Heart left ventricle (tissue), 16 donors: ENCODE measurements at places on chromosomes 13 and 19. TPM values are rescaled to one million over a fixed set of nuclear protein-coding genes. Genes with fewer than 3 reads are reported as not detected.

The CABP5 gene
- not detected for total RNA-seq

The PLPPR3 gene
- total RNA-seq = not detected

The RXFP2 gene
- not detected for total RNA-seq

The ZNF431 gene
- 4.6 TPM for total RNA-seq

The CEACAM8 gene
- not detected for total RNA-seq

The CCNE1 gene
- total RNA-seq = 2.5 TPM

The ACP5 gene
- 6.9 TPM for total RNA-seq

The GAPDHS gene
- total RNA-seq = not detected

The ADM5 gene
- not detected for total RNA-seq

The AMH gene
- 0.81 TPM for total RNA-seq

The RAB3A gene
- 31.5 TPM for total RNA-seq

The NLRP13 gene
- total RNA-seq = not detected

The LILRA1 gene
- total RNA-seq = 0.52 TPM

The WDFY2 gene
- total RNA-seq = 6.1 TPM

DNA sequence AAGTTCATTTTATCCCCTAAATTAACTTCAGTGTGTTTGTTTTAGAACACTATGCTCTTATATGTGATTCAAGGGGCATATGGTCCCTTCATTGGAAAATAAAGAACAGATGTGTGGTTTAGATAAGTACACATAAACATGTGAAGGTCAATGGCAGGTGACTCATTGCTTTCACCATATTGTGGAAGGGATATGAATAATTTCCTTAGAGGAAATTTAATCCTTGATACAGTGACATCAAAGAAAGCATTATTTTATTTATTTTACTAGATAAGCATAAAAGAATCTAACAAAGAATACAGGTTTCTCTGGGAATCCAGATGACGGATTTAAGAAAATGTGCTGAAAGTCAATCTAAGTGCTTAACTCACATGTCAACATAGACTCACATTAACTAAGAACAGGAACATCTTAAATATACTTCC, 373.5 kb downstream of the KCTD12 start:
- no peak for DNase-seq

DNA sequence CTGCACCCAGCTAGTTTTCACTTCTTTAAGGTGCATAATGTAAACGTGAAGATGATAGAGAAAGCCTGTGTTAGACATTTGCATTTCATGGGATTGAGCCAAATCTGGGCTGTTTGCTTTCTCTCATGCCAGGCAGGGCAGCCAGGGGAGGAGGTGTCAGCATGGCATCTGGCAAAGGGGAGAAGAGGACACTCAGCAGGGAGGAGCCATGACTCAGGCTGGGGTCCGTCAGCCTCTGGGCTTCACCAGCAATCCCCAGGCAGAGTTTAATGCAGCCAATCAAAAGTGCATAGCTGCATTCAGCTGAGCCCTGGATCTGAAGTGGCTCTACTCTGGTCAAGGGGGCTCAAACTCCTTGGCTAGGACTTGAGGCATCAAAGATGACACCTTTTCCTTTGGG, 23.5 kb downstream of the EBPL start:
- no peak for DNase-seq

GRCh38 chr19:2334986-2335846, 6.7 kb downstream of the SPPL2B start:
- DNase-seq = no peak

GRCh38 chr19:40217934-40218890, at the start of gene TTC9B:
TSS of gene TTC9B (minus strand) at chr19:40218384. CDS start at chr19:40218381, 3 bp downstream.
- no peak for DNase-seq

DNA sequence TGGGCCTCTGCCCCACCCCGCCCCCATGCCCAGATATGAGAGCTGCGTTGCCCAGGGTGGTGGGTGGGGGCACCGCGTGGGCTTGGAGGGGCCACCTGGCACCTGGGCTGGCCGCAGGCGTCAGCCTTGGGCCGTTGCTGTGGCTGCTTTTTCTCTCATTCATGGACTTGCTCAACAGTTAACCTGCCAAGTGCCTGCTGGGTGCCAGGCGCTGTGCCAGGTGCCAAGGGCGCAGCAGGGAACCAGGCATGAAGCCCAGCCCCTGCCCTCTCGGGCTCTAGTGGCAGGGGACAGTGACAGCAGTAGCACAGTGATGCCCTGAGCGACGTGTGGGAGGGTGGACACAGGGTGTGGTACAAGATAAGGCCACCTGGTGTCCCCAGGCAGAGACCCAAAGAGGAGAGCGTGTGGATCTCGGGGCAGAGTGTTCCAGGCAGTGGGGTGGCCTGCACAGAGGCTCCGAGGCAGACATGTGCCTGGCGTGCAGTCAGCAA, 28.1 kb downstream of the DHX34 start:
- peak; percentile 89 for DNase-seq

- DNase-seq = peak; percentile 60
These were observed 737 bp upstream of the ZNF181 start for GRCh38 chr19:34733266-34733745.

DNA sequence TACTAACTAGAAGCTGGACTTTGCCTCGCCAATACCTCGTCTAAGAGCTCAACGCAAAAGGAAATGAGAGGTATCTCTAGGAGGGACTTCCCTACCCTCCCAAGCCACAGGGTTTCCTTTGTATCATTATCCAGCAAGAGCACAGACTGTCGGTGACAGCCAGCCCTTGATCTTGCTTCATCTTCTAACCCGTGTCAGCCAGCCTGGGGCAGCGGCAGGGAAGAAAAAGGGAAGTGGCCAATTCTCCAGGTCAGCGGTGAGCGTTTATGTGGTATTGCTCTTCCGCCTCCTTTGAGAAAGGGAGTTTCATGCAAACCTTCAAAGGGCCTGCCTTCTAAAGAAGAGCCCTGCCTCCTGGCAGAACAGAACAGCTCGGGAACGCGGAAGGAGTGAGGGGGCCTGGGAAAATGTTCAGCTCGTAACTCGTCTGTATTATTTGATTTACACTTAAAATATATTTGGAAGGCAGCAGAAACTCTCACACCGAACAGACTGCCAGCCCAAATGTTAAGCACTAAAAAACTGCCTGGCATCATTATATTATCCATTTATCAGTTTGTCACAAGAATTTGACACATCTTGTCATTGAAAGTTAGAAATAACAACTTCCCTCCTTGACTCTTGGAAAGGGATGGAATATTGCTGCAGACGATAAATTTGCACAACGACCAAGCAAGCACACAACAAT, 41.8 kb downstream of the EFNB2 start:
- no peak for DNase-seq

- no peak for DNase-seq
These were observed 47.6 kb downstream of the N4BP2L2 start for GRCh38 chr13:32491028-32491427.

GRCh38 chr19:44749292-44749691, 784 bp downstream of the BCL3 start:
- DNase-seq = no peak

DNA sequence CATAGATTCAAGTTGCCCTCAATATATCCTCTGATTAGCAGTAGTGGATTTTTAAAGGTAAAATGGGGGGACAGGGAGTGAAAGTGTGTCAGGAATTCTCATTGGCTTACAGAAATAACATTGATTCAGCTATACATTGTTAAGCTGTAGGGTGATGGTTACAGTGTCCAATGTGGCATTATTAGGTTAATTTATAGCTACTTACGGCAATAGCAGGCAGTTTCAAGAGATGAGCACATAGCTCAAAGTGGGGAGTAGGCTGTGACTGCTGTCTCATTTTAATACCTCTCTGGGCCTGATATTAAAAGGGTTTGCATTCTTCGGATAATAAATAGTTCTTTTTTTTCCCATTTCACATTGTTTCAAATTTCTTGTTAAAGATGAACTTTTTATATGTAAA, 34.6 kb downstream of the PAN3 start:
- no peak for DNase-seq

- no peak for DNase-seq
These were observed 74.4 kb downstream of the TNFRSF19 start for GRCh38 chr13:23644527-23645138.

DNA sequence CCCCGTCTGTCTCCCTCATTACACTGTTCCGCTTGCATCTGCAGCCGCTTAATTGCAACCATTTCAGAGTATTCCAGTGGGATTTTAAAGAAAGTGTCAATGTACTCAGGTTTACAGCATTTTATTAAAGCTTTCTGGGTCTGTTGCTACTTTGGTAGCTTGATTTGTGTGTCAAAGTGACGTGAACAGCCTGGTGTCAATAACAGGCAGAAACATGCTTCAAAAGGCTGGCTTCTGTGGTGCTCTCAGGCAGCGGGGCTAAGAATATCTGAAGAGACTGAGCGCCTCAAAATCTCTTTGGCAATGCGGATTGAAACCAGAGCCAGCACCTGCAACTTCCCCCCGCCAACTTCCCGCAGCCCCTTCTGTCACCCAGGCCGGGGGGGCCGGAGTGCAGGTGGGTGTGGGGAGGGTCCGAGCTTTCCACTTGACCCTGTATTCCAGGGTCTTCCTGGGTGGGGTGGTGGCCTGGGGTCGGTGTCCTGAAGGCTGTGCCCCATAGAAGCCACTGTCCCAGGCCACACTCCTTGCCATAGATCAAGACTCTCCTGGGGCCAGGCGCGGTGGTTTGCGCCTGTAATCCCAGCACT, 81.2 kb downstream of the KDM4B start:
- DNase-seq = no peak

DNA sequence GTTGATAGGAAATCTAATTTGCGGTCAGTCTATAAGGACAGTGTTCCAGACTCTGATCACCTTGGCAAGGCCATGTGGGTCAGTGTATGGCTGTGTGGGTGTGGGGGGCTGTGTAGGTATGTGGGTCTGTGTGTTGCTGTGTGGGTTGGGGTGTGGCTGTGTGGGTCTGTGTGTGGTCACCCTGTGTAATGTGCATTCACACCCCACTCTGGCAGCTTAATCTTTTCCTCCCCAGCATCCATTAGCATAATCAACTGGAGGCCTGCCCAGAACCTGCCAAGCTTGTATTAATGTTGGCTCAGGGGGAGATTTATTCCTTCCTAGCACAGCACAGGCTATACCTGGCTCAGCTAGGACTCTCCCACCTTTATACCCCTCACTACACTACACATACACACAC, 203.2 kb downstream of the TUBA3C start:
- no peak for DNase-seq

GRCh38 chr13:27450921-27451471, 632 bp upstream of the MTIF3 start:
- DNase-seq = peak; percentile 76

- no peak for DNase-seq
These were observed 52.2 kb downstream of the RFC3 start for GRCh38 chr13:33870046-33870668.

- no peak for DNase-seq
These were observed 158.7 kb upstream of the RNF113B start for GRCh38 chr13:98335721-98336120.

DNA sequence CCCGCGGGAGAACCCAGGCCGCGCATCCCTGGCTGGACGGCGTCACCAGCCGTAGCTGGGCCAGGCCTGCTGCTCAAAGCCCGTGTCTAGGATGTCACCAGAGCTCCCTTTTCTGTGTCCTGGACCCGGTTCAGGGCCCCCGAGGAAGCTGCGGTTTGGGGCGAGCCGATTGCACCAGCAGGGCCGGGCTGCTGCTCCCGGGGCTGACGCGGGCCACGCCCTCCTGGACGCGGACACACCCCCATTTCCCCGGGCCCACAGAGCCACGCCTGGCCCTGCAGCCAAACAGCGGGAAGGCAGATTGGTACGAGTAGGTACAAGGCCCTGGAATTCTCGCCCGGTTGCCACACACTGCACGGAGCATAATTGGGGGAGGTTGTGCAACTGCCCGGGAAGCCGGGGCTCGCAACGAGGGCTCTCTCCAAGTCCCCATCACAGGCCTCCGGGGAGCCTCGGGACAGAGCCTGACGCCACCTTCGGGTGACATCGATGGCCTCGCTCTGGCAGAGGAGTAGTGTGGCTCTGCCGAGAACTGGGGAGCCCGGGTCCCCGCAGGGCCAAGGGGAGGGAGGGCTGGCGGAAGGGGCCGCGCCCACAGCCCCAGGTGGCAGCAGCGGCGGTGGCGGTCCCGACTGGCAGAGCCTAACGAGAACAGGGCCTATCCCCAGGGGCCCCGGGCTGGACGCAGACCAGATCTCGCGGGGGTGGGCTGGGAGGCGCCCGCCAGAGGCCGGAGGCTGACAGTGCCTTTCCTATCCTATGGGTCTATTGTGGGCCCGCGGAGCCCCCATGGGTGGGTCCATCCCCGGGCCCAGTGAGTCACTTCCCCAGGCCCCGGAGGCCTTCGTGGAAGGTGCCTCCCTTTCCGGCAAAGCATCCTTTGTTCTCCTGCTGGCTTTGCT, 23.5 kb downstream of the KCTD15 start:
- peak; percentile 85 for DNase-seq

GRCh38 chr13:41490371-41491015, 33.1 kb downstream of the RGCC start:
- DNase-seq = no peak

DNA sequence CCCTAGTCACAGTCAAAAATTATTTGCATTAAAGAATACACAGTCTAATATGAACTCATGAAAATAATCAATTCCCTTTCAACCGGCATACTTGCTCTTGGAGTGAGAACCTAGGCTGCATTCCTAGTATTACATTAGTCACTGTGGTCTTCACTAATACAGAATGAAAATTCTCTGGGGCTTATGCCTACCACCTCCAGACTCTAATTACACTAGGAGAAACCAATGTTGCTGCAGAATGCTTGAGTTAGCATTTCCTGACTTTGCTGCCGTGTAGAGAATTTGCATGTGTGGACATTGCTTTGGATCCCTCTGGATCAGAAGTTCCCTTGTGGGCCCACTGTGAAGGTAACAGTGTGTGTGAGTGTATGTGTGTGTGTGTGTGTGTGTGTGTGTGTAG, 87.8 kb downstream of the CCNA1 start:
- DNase-seq = no peak

GRCh38 chr13:85772367-85772766, 26.9 kb downstream of the SLITRK6 start:
- DNase-seq = no peak

DNA sequence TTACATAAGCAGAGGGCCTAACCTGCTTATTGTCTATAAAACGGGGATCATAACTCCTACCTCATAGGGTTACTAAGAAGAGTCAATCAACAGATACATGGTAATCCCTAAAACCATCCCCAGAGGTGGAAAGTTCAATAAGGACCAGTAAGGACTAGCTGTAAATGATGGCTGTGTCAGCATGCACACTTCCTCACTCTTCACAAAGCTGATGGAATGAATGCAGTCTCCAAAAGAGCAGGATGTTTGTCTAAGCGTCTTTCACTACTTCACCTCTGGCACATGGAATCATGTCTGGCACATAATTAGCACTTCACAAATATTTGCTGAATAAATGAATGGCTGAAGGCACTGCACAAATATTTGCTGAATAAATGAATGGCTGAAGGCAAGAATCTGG, 134.2 kb downstream of the MIPEP start:
- no peak for DNase-seq

- no peak for DNase-seq
These were observed 12.8 kb upstream of the MEIS3 start for GRCh38 chr19:47432091-47432490.

DNA sequence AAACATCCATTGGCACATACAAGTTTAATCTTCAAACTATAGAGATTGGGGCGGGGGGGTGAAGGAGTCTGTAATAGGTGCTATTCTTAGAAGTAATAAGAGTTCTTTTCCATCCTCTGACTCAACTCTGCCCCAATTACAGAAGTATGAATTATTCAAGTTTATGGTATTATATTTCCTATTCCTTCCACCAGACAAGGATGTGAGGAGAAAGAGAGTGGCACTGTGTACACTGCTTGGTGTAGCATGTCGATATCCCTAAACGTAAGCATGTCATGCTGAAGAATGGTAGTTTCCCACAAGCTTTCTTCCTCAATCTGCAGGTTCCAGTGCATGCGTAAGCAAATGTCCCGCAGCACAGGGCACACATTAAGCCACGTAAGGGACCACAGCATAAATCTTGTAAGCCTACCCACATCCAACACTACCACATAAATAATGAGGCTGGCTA, 14.1 kb downstream of the BRD4 start:
- no peak for DNase-seq

GRCh38 chr13:84823528-84823927, 941.3 kb upstream of the SLITRK1 start:
- no peak for DNase-seq
